Activated T-cell treated with anti-CD3 and anti-CD28 coated beads, Interleukin-2, amount 50 U/mL, for 72 hours (primary cell): ENCODE measurements at places on chromosomes 12 and 14. TPM values are rescaled to one million over a fixed set of nuclear protein-coding genes. Genes with fewer than 3 reads are reported as not detected.
A peak's percentile ranks its signal among the peaks of the same experiment; 100 is the strongest.

KSR2 gene
- 0.17 TPM for total RNA-seq

GRCh38 chr14:95260537-95261361 lies 59.0 kb downstream of the CLMN start:
- peak; percentile 67 for DNase-seq

PTPN6 gene
- total RNA-seq, result 313 TPM

OAS1 gene
- 17.3 TPM for total RNA-seq

- no peak for DNase-seq
Measured at GRCh38 chr12:46367351-46368029, 5.1 kb downstream of the SLC38A2 start.

GRCh38 chr12:53652366-53652765 lies 23.5 kb downstream of the ATP5MC2 start:
- no peak for DNase-seq

- DNase-seq, result peak; percentile 36
Measured at GRCh38 chr12:122732170-122732569, 1.5 kb upstream of the HCAR1 start.

ADAM21 gene
- total RNA-seq, result 0.14 TPM

DNA sequence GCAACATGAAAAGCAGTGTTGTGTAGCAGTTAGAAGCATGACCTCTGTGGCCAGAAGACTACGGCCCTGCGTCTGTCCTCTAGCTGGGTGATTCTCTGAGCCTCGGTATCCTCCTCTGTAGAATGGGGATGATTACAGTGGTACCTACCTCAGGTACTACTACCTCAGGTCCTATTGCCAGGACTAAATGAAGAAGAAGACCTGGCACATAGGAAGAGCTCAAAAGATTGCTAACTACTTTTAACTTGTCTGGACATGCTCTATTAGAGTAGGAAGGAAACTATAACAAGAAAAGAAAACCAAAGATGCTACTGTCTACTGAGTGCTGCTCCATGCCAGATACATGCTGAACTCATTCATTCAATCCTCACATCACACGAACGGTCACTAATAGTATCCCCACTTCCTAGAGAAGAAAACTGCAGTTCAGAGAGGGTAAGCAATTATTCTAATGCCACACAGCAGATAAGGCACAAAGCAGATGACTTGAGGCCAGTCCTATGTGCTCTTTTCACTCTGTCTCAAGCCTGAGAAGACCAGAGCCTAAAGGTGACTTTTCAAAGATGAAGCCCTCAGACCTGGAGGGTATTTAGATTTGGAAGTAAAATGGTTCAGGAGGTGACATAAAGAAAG lies 108.1 kb upstream of the HIF1A start:
- DNase-seq, result no peak

GRCh38 chr12:127044836-127045235 lies 1222.1 kb upstream of the TMEM132C start:
- DNase-seq, result no peak

DNA sequence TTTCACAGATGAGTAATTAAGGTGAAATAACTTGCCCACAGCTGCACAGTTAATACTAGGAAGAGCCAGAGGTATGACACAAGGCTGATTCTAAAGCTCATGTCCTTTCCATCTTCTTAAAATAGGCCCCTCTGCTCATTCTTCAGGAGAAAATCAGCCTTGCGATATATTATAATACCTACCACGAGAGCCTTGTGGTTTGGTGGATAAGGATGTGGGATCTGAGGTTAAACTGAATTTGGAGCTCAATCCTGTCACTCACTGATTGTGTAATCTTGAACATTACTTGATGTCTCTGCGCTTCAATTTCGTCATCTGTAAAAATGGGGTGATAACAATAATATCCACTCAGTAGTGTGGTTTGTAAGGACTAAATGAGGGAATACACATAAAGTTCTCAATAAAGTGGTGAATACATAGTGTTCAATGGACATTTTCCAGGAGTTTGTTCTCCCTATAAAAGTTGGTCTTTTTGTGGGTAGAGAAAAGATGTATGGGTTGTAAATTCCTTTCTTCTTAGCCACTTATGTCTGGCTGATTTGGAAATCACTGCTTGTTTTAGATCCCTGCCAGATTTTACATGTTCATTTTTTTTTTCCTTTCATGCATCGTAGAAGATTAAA lies 25.1 kb upstream of the ATP2B1 start:
- DNase-seq, result no peak

CCDC38 gene
- total RNA-seq, result 0.63 TPM

DNA sequence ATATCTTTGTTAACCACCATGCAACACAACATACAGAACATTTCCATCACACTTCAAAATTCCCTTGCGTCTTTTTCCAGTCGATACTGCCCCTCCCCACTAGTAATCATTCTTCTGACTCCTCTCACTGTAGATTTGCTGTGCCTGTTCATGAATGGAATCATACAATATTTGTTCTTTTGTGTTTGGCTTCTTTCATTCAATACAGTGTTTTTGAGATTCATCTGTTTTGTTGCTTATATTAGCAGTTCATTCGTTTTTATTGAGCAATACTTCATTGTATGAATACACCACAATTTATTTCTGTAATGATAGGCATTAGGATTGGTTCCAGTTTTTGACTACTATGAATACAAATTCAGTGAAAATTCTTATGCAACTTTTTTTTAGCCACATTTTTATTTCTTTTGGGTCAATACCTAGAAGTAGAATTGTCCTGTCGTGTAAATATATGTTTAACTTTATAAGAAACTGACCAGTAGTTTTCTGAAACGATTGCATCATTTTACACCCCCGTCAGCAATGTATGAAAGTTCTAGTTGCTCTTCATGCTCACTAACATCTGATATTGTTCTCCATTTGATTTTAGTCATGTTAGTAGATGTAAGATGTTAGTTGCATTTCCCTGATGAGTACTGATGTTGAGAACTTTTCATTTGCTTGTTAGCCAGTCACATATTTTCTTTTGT lies 127.5 kb downstream of the TGFB3 start:
- DNase-seq, result no peak
